ENCODE measurements at places on chromosomes 7 and 10.

GRCh38 chr10:98045785-98046389 lies 15.5 kb upstream of the CRTAC1 start:
- DNase-seq, result peak; percentile 8

DNA sequence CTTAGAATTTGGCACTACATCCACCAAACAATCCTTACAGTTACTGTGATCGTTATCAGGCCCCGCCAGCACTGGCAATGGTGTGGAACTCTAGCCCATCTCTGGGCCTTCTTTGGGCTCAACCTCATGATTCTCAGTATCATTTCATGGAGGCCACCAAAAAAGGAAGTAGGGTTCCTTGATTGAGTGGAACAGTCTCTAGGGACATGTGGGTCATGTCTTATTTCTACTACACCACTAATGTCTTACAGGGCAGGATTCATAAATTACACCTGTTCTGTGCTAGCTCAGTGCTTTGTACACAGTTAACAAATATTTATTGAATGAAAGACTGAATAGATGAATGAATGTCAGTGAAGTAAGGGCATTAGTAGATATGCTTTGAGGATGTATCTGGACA lies 53.9 kb downstream of the AP3M1 start:
- DNase-seq, result no peak

- peak; percentile 64 for DNase-seq
These were observed 301.3 kb downstream of the RNLS start for GRCh38 chr10:88281592-88282347.

DNA sequence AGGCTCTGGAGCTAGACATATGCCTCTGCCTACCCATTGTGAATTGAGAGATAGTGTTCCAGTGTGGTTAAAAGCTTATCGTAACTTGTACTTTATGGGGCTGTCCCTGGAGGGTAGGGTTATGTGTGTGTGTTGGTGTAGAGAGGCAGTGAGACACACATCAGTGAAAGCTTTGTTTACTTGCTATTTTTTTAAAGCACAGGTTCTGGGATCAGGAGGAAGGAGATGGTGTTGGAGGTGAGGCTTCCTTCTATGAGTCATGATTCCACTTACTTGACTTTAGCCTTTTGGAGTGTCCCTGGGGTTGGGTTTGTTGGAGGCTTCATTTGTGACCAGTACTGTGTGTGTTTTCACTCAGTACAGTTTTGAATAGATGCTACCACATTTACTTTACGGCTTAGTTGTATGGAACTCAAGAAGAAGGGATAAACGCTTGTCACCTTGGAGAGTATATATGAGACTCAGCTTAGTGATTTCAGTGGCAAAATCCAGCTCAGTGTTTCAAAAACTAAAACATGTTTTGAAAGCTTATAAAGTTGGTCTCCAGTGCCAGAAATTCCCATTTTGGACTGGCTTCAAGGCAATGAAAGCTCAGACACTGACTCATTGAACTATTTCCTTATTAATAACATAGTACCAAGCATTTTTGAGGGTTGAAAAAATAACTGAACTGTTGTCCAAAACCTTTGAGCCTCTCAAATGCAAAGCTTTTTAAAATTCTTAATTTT lies 106.2 kb downstream of the PLXDC2 start:
- DNase-seq, result no peak

DNA sequence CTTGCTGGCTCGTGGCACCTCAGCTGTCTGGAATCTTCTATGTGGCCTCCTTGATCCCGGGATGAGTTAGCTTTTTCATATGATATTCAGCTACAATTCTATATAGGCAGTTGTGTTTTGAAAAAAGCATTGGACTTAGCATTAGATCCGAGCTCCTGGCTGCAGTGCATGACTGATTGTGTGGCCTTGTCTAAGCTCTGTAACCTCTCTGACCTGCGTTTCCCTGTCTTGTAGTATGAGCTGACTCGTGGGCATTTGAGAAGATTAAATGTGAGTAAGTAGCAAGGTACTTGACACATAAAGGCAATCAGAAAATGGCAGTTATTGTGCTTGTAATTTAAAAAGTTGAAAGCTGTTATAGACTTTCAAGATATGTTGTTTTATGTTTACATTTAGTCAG lies 85.9 kb downstream of the CCNY start:
- no peak for DNase-seq

GRCh38 chr7:107900496-107901015 lies 9.6 kb downstream of the DLD start:
- no peak for DNase-seq

DNA sequence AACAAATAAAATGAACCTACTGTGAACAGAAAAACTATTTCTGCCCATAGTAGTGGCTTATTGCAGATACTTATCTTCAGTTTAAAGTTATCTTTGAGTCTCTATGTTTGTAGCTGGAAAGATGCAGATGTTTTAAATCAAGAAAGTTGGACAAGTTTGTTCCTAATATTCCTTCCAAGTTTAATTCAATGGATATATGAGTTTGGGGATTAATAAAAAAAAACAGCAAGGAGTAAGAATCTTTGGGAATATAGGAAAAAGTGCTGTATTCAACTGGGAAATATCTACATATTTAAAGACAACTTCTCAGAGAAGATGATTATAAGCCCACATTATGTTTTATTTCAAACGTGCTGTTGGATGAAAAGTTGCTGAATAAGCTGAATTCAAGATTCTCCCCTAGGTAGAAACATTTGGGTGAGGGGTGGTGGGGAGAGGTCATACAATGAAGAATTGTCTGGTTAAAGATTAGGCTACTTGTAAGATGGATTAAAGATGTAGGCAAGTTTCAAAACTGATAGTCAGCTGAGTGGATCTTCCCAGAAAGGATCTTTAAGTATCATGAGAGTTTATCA lies 1135.2 kb downstream of the CNTNAP2 start:
- DNase-seq, result no peak

GRCh38 chr7:152086513-152086912 lies 61.0 kb downstream of the GALNT11 start:
- DNase-seq, result no peak

- no peak for DNase-seq
These were observed at the start of gene CLDN4 for GRCh38 chr7:73830681-73831583. CLDN4 (plus strand) TSS chr7:73830996; CDS start chr7:73831202, 206 bp downstream.
